ENCODE measurements at places on chromosomes 5 and 9. TPM values are rescaled to one million over a fixed set of nuclear protein-coding genes. Genes with fewer than 3 reads are reported as not detected.

- no peaks in the 10 kb centered on the region for H3K4me1 ChIP-seq
- no peaks in the 10 kb centered on the region for H3K36me3 ChIP-seq
- H3K27me3 ChIP-seq = peaks cover 12% of the 10 kb centered on the region
These were observed 1.1 kb downstream of the BRINP1 start for GRCh38 chr9:119368179-119368578.

DNA sequence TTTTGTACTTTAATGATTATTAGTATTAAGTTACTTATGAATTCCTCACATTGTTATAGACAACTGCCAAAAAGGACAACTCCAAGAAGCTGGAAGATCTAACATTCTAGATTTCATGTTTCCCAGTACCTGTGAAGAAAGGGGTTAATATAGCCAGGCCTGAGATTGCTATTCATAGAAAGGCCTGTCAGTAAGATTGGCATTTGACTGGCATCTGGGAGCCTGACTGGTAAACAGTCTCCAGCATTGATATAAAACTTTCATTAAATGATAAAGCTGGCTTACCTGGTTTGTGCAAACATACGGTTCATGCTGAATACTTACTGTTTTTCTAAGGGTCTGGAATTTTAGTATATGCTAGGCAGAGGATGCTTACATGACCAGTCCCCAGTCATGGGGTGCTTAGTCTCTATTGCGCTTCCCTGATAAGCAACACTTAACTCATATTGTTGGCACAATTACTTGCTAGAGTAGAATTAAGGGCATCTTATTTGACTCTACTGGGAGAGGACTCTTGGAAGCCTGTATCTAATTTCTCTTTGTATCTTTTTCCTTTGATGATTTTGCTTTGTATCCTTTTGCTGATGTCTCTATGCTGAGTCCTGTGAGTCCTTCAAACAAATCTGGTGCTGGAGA, 340.4 kb upstream of the SEMA6A start:
- DNase-seq = no peak
- no peaks in the 10 kb centered on the region for H3K36me3 ChIP-seq
- no peaks in the 10 kb centered on the region for H3K27me3 ChIP-seq
- no peak overlapping the region for H3K27ac ChIP-seq

DNA sequence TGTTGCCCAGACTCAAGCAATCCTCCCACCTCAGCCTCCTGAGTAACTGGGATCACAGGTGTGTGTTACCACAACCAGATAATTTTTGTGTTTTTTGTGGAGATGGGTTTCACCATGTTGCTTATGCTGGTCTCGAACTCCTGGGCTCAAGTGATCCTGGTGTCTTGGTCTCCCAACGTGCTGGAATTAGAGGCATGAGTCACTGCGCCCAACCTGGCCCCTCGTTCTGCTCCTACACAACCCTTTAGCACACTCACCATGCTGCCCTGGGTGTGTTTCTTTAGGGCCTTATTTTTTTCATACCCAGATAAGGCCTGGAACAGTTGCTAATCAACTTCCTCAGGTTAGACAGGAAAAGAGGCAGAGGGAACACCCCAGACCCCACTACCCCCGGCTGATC, 2.6 kb downstream of the PDZD2 start:
- no peak for DNase-seq
- peaks cover 3% of the 10 kb centered on the region for H3K27me3 ChIP-seq
- H3K27ac ChIP-seq = no peak overlapping the region

- H3K27ac ChIP-seq = no peak overlapping the region
- no peaks in the 10 kb centered on the region for H3K4me1 ChIP-seq
- H3K4me3 ChIP-seq = no peak overlapping the region
- H3K27me3 ChIP-seq = no peaks in the 10 kb centered on the region
- no peaks in the 10 kb centered on the region for H3K36me3 ChIP-seq
These were observed 22.0 kb upstream of the RAD23B start for GRCh38 chr9:107261106-107261505.

GRCh38 chr5:157532022-157532421, 43.6 kb downstream of the ADAM19 start:
- no peak overlapping the region for H3K27ac ChIP-seq
- H3K4me1 ChIP-seq = no peaks in the 10 kb centered on the region
- H3K4me3 ChIP-seq = no peak overlapping the region
- no peak for DNase-seq
- no peaks in the 10 kb centered on the region for H3K36me3 ChIP-seq

GRCh38 chr5:2193142-2193541, 310.4 kb upstream of the IRX4 start:
- H3K27me3 ChIP-seq = no peaks in the 10 kb centered on the region
- no peak overlapping the region for H3K4me3 ChIP-seq
- no peaks in the 10 kb centered on the region for H3K36me3 ChIP-seq
- H3K4me1 ChIP-seq = no peaks in the 10 kb centered on the region
- no peak overlapping the region for H3K27ac ChIP-seq
- DNase-seq = no peak

GRCh38 chr5:14239404-14239803, 96.3 kb downstream of the TRIO start:
- no peaks in the 10 kb centered on the region for H3K36me3 ChIP-seq
- no peaks in the 10 kb centered on the region for H3K27me3 ChIP-seq
- no peak overlapping the region for H3K4me3 ChIP-seq
- no peak overlapping the region for H3K27ac ChIP-seq

DNA sequence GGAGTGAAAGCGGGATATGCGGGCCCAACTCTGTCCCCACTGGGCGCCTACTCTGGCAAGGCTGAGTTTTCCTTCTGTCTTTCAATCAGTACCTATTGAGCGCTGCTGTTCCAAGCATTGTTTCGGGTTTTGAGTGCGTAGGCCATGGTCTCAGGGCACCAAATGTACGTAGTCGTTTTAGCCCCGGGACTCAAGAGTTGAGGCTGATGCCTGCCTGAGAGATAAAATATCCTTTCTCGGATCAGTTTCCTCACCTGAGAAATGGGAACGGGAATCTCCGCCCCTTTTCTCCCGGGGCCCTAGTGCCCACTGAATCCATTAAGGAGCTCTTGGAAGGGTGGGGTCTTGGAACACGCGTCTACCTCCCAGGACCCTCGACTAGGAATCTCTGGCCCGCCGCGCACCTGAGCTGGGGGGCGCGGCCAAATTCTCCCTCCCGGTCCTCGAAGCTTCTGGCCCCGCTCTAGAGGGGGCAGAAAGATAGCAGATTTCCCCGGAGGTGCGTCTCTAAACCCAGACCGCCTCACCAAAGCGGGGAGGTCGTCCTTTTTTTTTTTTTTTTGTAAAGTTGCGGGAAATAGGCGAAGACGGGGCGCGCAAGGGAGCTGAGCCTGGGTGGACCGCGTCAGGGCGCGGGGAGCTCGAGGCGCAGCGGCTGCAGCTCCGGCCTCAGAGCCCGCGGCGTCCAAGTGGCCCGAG, 494 bp upstream of the CXXC5 start:
- no peaks in the 10 kb centered on the region for H3K27me3 ChIP-seq
- peak overlapping the region; percentile 85 for H3K27ac ChIP-seq
- H3K4me1 ChIP-seq = peaks cover 24% of the 10 kb centered on the region

DNA sequence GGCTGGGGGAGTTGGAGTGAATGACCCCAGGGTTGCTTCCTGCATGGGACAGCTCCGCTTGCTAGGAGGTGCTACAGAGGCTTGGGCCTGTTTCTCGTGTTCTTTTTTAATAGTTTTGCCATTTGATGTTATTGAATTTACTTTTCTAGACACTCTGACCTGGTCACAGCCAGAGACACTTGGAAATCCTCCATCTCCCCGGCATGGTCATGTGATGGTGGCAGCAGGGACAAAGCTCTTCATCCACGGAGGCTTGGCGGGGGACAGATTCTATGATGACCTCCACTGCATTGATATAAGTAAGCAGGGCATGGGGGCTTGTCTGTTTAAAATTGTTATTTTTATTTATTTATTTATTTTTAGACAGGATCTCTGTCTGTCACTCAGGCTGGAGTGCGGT, 13.4 kb downstream of the HSPA5 start:
- H3K27ac ChIP-seq = no peak overlapping the region
- H3K36me3 ChIP-seq = no peaks in the 10 kb centered on the region
- no peak overlapping the region for H3K4me3 ChIP-seq
- no peak for DNase-seq

DNA sequence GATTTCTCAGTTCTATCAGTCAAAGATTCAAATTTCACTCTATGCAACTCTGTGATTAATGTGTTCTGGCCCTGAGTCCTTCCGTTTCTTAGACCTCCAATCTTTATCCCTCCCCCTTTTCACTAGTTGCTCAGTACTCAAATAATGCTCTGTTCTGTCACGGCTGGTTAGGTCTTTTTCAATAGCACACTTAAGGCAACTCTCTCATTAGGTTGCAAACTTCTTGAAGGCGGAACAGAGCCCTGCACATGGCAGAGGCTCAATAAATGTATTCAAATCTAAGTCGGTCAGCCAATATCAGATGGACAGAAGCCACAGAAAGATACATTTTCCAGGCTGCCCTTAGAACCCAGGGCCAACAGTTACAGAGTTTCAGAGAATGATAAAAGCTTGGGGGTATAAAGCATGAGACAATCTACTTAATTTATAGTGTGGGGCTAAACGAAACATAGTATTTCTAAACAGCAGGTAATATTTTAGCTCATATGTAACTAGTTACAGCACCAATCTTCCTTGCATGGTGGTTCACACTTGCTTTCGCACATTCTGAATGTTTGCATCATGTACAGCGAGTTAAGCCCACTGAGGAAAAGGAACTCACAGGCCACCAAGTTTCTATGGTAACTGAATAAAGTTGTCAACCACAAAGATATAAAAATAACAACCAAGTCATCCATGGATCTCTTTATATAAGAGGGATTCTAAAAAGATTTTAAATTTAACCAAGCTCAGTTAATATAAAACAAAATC, 67.1 kb upstream of the GOLPH3 start:
- no peak overlapping the region for H3K27ac ChIP-seq
- no peaks in the 10 kb centered on the region for H3K27me3 ChIP-seq
- H3K4me3 ChIP-seq = no peak overlapping the region
- no peak for DNase-seq
- no peaks in the 10 kb centered on the region for H3K4me1 ChIP-seq

DNA sequence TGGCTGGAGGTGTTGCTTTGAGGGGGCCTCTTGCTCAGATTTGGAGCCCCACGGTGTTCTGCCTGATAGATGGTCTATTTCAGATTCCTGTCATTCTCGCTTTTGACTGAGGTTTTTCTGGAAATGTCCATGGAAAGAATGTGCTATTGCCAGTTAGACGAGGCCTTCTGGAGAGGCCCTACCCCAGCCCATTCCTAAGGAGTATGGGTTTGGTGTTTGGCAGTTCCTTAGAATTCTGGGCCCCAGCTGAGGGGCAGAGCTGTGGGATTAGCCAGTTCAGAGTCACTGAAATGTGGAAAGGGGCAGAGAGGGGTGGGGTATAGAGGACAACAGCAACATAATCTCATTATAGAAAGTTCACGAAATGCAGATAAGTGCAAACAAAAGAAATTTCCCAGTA, 50.5 kb downstream of the GALNT10 start:
- H3K4me1 ChIP-seq = no peaks in the 10 kb centered on the region
- H3K4me3 ChIP-seq = no peak overlapping the region
- H3K27me3 ChIP-seq = no peaks in the 10 kb centered on the region
- H3K27ac ChIP-seq = no peak overlapping the region

- no peak for DNase-seq
- peaks cover 8% of the 10 kb centered on the region for H3K4me1 ChIP-seq
- no peak overlapping the region for H3K4me3 ChIP-seq
- no peaks in the 10 kb centered on the region for H3K36me3 ChIP-seq
These were observed 5.9 kb downstream of the ZCCHC7 start for GRCh38 chr9:37126214-37126788.

- no peak for DNase-seq
- peaks cover 5% of the 10 kb centered on the region for H3K4me1 ChIP-seq
- H3K4me3 ChIP-seq = no peak overlapping the region
- H3K27ac ChIP-seq = no peak overlapping the region
- no peaks in the 10 kb centered on the region for H3K27me3 ChIP-seq
These were observed 37.4 kb downstream of the KIF2A start for GRCh38 chr5:62343428-62343827.

- no peaks in the 10 kb centered on the region for H3K36me3 ChIP-seq
- no peaks in the 10 kb centered on the region for H3K4me1 ChIP-seq
- no peak for DNase-seq
- peak overlapping the region; percentile 80 for H3K27ac ChIP-seq
- peak overlapping the region; percentile 58 for H3K4me3 ChIP-seq
- no peaks in the 10 kb centered on the region for H3K27me3 ChIP-seq
These were observed 1.3 kb downstream of the FBXL7 start for GRCh38 chr5:15501091-15501791.

- H3K4me3 ChIP-seq = no peak overlapping the region
- no peaks in the 10 kb centered on the region for H3K27me3 ChIP-seq
- no peak overlapping the region for H3K27ac ChIP-seq
- H3K36me3 ChIP-seq = no peaks in the 10 kb centered on the region
These were observed 114.0 kb downstream of the KCNIP1 start for GRCh38 chr5:170617533-170618490.

DNA sequence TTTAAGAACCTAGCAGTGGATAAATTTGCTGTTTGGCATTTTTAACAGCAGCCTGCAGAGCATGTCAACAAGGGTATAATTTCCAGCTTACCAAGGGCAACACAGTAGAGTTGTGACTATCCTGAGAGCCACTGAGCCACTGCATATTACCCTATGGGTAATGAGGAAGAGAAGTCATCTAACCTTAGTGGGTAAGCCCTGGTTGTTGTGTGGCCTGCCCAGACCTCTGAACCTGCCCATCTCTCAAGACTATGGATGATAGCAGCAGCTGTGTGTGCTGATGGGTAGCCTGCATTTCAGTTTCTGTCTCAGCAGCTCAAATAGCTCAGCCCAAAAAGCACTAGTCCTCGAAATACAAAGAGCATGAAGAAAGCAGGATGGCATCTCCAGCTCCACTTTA, 56.1 kb upstream of the PIP5K1B start:
- H3K4me3 ChIP-seq = no peak overlapping the region
- no peaks in the 10 kb centered on the region for H3K4me1 ChIP-seq

Gene ACOT12
- 6.5 TPM for total RNA-seq

Gene KIF24
- 5.2 TPM for total RNA-seq

Gene SEC24A
- total RNA-seq = 31.0 TPM

Gene TNFSF15
- 1.1 TPM for total RNA-seq

Gene TAF1L
- 0.19 TPM for total RNA-seq

Gene TRIM36
- 48.5 TPM for total RNA-seq

Gene ANKDD1B
- 3.2 TPM for total RNA-seq

Gene SPINK7
- total RNA-seq = not detected
